ENCODE measurements at places on chromosomes 13 and 19.

GRCh38 chr19:51765086-51765485 lies 4.1 kb downstream of the FPR2 start:
- DNase-seq, result no peak

GRCh38 chr13:27276188-27276587 lies 5.6 kb downstream of the RASL11A start:
- DNase-seq, result no peak

DNA sequence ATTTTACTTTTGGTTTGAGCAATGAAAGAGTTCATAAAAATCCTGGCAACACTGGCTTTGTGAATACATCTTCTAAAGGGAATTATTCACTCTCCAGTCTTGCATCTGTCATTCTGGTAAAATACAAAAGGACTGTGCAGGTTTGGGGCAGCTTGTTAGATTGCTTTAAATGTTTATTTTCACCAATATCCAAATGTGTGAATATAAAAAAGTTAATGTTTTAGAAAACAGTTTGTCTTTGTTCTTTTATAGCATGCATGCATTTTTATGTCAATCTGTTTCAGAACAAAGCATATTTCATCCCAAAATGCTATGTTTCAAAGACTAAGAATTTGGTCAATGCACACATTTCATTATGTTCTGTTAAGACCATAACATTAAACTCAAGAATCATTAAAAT lies 1145.4 kb downstream of the OLFM4 start:
- DNase-seq, result no peak

GRCh38 chr13:73870036-73870741 lies 264.0 kb downstream of the KLF12 start:
- DNase-seq, result no peak

- DNase-seq, result no peak
These were observed 1041.0 kb downstream of the UQCRFS1 start for GRCh38 chr19:28171983-28172382.

DNA sequence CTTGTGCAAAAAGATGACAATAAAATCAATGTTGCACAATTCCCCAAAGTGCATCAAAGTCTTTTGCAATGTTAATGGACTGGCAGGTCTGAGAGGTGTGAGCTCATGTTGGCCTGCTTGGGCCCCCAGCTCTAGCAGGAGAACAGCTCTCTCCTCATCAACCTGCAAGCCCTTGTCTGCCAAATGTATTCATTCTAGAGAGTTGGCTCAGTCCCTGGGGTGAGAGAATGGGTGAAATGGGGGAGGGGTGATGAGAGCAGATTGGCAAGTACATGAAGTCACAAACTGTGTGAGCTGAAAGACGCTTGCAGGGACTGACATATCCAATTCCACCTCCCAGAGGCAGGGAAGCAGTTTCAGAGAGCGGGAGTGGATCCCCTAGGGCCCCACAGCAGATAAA lies 465.1 kb upstream of the ZNF507 start:
- no peak for DNase-seq

DNA sequence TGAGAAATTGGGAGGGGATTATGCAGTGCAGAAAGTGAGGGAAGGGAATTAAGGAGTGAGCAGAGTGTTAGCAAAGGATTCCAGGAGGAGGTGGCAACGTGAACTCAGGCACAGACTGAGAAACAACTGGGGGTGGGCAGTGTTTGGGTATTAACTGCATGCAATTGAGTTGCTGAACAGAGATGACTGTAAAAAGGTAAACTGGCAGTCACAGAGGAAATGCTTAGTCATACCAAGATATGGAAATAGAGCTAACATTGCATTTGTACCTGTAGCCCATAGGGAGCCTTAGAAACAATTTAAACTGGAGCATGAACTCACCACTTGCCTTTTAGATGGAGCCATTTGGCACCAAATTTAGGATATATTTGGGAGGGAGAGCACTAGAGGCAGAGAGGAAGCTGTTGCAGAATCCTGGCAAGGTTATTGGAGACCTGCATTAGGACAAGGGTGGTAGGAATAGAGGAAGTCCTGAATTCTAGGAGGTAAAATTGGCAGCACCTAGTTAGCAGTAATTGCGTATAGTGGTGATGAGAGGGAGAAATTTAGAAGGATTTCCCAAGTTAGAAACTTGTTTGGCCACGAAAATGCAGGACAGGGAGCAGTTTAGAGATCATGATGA lies 100.6 kb upstream of the FRY start:
- DNase-seq, result no peak

DNA sequence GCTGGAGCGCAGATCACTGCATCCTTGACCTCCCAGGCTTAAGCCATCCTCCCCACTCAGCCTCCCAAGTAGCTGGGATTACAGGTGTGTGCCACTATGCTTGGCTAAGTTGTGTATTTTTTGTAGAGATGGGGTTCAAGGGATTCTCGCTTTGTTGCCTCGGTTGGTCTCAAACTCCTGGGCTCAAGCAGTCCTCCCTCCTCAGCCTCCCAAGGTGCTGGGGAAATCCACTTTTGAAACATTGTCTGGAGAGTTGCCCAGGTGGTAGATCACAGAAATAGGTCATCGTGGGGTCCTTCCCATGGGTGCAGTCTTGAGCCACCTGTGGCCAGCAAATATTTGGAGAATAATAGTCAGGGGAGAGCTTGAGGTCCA lies 5.2 kb downstream of the LDLR start:
- no peak for DNase-seq

DNA sequence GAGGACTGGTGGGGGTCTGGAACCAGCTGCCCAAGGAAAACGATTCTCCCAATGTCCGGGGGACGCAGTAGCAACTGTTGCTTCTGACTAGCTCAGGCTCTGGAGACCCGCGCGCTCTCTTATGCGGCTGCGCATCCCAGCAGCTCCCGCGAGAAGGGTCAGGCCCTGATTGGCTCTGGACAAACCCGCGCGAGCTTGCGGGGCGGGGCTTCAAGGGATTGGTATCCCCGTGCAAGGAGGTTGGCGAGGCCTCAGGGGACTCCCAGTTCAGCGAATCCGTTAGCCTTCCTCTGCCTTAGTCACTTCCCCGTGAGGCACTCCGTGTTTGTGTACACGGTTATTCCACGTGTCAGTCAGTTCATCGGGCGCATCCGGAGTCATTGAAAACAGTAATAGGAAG lies 20.2 kb downstream of the SIGLECL1 start:
- DNase-seq, result no peak

DNA sequence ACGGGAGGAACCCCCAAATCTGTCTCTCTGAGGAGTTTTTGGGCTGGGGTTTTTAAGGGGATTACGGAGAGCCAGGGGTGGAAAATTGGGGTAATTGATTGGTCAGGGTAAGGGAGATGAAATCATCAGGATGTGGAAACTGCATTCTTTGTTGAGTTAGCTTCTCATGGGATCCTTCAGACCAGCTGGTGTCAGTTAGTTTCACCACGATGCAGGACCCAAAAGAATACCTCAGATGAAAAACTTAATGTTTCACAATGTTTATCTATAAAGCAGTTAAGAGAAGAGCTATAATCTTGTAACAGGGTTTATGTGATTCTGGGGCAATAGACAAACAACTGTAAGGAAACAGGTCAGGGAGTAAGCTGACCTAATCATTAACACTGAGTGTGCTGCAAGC lies 230.8 kb downstream of the POU4F1 start:
- no peak for DNase-seq

GRCh38 chr13:93800342-93800741 lies 573.7 kb downstream of the GPC6 start:
- DNase-seq, result no peak

DNA sequence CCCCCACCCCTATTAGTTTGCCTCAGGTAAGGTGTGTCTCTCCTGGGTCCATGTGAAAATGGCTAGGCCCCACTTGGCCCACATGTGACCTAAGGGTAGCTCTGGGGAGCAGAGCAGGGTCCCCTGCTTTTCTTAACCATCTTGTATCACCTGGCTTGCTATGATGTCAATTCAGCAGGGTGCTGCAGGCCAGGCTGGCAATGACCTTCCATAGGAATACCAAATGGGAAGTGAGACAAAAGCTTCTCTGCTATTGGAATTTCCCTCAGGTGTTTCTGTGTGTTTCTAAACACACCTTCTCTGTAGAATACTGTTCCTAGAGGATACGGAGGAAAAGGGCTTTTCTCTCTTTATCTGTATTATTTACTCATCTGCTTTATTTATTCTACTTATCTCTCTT lies 35.7 kb upstream of the DACH1 start:
- DNase-seq, result no peak

GRCh38 chr19:31100981-31101380 lies 248.3 kb downstream of the TSHZ3 start:
- no peak for DNase-seq

- no peak for DNase-seq
These were observed 189.2 kb downstream of the ENOX1 start for GRCh38 chr13:43597599-43597945.

DNA sequence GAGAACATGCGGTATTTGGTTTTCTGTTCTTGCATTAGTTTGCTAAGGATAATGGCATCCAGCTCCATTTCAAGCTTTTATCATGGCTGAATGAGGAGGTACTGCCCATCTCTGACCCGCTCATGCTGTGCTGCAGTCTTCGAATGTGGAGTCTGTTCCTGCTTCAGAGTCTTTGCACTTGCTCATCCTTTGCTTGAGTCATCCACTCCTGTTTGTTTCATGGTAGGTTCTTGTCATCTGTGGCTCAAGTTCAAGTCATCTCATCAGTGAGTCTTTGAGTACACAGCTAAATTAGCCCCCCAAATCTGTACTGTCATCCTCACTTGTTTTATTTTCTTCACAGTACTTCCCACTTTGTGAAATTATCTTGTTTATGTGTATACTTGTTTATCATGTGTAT lies 5.4 kb downstream of the UCHL3 start:
- no peak for DNase-seq

GRCh38 chr19:10896851-10897526 lies 25.6 kb downstream of the CARM1 start:
- DNase-seq, result peak; percentile 46

DNA sequence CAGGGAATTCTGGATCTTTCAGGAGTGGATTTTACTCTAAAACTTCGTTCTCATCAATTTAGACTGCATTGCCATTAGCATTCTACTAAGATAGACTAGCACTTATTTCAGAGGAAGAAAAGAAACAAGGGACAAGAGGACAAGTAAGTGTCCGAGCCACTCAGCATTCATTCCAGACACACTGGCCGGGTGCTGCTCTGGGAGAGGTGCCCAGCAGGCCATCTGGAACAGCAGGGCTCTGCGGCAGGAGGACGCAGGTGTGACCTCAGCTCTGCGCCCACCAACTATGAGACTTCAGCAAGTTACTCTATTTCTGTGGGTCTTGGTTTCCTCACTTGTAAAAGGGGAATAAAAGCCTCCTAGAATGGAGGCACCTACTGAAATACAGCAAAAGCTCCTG lies 4.2 kb downstream of the EPS15L1 start:
- DNase-seq, result no peak

DNA sequence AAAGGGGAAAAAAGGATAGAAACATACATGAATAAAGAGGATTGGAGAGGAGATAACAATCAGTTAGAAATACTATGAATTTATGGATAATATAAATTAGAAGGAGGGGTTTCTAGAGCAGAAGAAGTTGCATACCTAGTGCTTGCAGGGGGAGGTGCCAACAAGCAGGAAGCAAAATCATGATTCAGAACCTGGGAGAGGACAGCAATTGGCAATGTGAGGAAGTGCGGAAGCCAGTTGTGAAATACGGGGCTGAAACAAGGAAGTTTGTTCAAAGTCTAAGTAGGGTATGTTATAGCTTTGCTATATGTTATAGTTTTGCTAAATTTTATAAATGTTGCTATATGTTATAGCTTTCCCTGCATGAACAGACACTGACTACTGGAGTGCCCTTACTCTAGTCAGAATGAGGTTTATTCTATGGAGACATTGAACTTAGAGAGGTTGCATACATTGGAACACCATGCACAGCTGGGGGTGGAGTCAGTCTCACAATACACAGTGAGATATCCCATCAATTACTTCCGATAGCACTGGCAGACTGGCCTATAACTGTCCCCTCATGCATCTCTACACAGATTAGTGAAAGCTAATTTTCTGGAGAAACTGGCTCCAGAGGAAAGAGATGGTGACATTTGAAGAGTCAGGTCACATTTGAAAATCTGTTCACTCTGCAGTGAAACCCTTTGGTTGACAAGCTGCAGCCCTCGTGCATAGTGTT lies 92.1 kb downstream of the GPC6 start:
- no peak for DNase-seq

- DNase-seq, result no peak
These were observed 17.2 kb downstream of the POLRMT start for GRCh38 chr19:616062-616700.

GRCh38 chr19:38375748-38376147 lies 1.4 kb downstream of the PSMD8 start:
- no peak for DNase-seq

GRCh38 chr19:19406878-19407632 lies 1.6 kb downstream of the GATAD2A start:
- DNase-seq, result no peak

GRCh38 chr19:38228491-38229439 lies 4.7 kb upstream of the DPF1 start:
- DNase-seq, result no peak

GRCh38 chr19:374183-374885 lies 29.7 kb upstream of the MIER2 start:
- DNase-seq, result no peak

DNA sequence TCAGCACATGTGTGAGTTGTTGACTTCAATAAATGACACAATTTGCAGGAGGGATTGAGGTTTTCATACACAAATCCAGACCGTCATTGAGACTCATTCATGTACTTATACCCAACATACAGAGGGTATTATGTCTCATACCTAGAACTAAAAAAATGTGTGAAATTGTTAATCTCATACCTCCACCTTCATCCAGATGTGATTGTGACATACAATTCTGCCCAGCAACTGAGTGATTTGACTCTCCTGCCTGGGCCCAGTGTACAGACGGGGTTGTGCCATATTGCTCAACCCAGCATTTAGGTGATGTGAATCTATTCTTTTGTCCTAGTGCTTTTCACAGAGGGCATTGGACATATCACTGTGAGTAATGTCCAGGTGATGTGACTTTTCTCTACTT lies 12.6 kb upstream of the ZNF681 start:
- DNase-seq, result no peak

DNA sequence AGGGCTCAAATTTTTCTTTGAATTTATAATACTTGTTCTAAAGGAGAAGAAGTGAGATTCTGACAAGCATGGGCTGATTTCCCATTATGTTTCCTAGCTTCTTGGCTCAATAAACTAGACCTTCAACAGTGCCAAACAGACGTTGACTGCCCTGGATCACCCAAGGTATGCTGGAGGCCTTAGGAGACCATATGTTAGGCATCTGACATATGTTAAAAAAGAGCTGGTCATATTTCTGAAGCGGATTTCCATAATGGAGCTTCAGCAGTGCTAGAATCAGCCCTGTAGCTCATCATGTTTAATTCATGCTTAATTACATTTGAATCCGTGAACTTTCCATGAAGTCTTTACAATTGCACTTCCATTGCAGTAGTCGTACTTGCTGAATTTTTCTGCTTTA lies 653.3 kb downstream of the DIAPH3 start:
- no peak for DNase-seq

- no peak for DNase-seq
These were observed 25.7 kb upstream of the MTUS2 start for GRCh38 chr13:28794396-28794795.

GRCh38 chr13:27919659-27919933 lies 204 bp upstream of the PDX1 start:
- DNase-seq, result no peak

GRCh38 chr19:16274447-16274846 lies 50.2 kb upstream of the KLF2 start:
- no peak for DNase-seq
